ENCODE measurements at places on chromosomes 2 and 18.
A peak's percentile ranks its signal among the peaks of the same experiment; 100 is the strongest.

DNA sequence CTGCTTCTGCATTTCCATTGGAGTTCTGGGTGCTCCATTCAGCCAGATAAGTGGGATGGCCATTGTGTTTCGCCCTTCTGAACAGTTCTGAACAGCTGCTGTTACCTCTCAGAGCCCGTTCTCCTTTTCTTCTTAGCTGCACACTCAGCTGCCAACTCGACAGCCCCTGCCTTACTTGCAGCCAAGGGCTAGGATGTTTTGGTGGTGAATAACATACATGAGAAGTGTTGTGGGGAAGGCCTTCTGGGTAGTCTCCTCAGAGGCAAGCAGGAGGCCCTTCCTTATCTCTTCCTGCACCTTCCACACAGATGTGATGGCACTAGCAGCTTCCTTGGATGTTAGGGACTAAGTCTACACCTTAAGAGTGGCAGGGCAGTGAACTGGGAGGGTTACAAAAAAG is 138.4 kb upstream of the NOSTRIN start:
- DNase-seq = no peak

GRCh38 chr2:74944987-74945787 is 13.3 kb upstream of the POLE4 start:
- DNase-seq = peak; percentile 40

GRCh38 chr2:28649481-28650265 is 102.0 kb upstream of the PPP1CB start:
- peak; percentile 64 for DNase-seq

DNA sequence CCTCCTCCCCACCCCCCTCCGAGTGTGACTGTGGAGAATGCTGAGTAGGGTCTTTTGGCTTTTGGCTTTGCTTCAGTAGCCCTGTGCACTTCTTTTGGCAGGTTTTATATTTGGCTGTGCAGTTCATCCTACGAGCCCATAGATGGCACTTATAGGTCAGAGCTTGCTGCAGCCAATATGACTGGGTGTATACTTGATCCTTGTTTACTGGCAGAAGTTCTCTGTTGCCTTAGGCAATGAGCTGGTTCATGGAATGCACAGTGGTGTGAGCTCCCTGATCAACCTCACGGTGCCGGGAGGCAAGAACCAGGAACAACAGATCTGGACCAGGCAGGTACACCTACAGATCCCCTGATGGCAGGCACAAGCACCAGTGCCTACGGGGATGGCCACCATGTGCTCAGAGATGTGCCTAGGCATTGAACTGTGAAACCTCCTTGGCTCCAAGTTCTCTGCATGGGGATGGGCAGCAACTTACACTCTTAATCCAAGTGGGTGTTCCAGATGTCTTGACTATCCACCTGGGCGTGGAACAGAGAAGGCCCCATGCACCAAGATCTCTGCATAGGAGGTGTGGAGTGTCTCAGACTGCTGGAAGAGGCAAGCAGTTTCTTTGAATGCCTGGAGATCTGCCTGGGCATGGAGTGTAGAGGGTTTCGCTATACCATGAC is 190.4 kb downstream of the KIAA1328 start:
- no peak for DNase-seq

GRCh38 chr2:73386342-73386868 is 769 bp downstream of the ALMS1 start:
- DNase-seq = no peak

DNA sequence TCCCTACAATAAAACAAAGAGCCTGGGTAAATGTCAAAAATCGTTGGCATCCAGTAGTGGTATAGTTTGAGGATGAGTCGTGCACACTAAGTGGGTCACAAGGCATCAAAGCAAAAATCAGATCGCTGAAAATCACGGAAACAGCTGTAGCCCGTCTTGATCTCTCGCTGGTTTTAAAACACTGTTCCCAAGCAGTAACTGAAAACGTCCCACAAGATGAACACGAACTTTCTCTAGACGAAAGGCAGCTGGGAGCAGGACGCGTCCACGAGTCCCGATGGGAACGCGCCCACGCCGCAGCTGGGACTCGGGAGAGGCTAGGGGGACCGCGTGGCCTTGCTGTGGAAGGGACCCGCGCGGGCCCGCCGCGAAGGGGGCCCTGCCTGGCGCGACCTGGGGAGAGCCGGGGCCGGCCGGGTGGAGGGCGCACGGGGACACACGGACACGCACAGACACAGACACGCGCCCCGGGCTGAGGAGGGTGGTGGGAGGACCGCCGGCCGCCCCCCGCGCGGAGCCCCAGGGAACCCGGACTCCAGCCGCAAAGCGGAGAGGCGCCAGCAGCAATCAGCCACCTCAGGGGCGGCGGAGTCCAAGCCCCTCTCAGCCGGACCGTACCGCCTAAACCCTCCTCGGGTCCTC is 651 bp downstream of the STK17B start:
- DNase-seq = peak; percentile 53

DNA sequence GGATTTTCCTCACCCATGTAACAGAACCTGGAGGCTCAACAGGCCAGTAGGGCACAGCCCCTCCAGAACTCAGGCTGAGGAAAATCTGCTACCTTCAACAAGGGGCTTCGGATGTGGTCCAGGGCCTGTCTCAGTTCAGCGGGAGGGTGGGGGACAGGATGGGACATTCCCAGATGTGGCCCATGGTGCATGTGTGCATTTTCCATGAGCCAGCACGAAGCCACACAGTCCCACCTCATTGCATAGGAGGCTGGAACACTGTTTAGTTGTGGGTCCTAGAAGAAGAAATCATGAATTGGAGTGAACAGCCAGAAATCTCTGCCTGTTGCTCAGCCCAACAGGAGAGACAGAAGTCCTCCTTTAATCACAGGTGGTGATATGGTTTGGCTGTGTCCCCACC is 469.6 kb upstream of the MYT1L start:
- DNase-seq = no peak

DNA sequence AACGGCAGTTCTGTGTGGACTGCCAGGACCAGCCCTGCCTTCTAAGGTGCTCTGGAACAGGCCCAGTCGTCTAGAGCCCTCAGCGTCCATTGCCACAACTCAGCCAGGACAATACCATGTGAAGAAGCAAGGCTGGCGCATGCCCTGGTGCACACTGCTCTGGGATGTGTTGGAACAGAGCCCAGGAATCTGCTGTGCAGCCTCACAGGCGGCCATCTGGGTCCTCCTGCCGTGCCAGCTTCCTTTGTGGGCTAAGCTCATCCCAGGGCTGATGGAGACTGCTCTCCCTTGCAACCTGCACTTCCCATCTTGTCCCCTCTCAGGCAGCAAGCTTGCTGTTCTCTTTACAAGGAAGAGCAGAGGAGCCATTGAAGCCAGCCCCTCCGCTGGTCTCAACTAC is 246.4 kb upstream of the PXDN start:
- DNase-seq = peak; percentile 88

GRCh38 chr2:238528953-238529781 is 102.4 kb downstream of the ASB1 start:
- peak; percentile 38 for DNase-seq

GRCh38 chr2:100529900-100530299 is 32.9 kb upstream of the PDCL3 start:
- DNase-seq = no peak

DNA sequence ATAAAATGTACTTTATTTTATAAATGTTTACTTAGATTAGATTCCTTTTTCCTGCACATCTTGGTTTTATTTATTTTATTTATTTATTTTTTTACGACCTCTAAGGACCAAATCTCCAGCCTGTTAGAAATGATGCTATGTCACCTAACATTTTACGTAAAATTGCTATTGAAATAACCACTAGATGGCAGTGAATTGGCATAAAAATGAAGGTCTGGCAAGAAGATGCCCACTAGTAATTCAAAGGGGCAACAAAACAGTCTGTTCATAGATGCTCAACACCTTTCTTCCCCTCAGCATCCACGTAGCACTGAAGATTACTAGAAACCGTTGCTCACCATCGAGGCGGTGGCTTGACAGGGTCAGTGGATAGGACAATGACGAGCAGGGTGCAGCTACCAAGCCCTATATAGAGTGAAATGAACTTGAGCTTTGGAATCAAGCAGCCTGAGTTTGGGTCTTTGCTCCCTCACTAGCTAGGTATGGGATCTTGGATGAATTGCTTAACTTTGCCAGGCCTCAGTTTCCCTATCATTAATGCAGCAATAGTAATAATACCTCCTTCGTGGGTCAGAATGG is 128.7 kb upstream of the L3MBTL4 start:
- DNase-seq = peak; percentile 19

GRCh38 chr2:144631636-144632035 is 111.7 kb upstream of the ZEB2 start:
- no peak for DNase-seq

DNA sequence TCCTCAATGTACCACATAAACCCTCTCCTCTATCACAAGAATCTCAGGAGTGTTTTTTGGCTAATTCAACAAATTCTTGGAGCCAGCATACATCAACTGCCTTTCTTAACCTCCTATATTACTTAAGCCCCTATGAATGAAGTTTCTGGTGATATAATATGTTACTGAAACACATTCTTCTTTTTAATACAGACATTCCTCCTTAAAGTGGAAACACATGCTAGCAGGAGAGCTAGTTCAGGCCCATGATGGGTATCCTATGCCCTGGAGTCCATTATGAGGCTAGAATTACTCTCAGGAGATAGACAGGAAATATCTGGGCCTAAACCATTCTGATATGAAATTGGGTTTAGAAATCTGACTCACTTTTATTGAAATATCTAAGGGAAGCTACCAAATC is 26.6 kb upstream of the RMDN2 start:
- no peak for DNase-seq

- no peak for DNase-seq
These were observed 108.1 kb upstream of the POU3F3 start for GRCh38 chr2:104745846-104746245.

DNA sequence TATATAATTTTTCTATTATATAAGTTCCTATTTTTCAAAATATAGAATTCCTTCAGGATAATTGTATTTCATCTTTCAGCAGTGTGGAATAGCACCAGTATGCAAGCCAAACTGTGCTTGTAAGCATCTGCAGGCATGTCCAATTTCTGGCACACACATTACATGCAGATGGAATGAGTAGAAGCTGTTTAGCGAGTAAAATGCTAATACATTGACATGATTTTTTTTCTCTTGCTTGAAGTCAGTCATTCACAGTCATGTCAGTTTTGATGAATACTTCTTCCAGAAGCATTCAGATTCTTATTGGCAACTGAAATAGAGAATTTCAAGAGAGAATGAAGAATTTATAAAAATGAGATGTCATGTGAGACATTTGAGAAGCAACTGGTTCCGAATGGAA is 109.4 kb downstream of the CERS6 start:
- no peak for DNase-seq
